ENCODE measurements at places on chromosomes 4 and X.

- DNase-seq, result no peak
Observed at GRCh38 chr4:38102957-38103588, 142.9 kb downstream of the PTTG2 start.

GRCh38 chr4:153522802-153523094, 56.6 kb downstream of the TMEM131L start:
- DNase-seq, result no peak

- no peak for DNase-seq
Observed at GRCh38 chrX:49060914-49061313, 2.1 kb downstream of the CCDC120 start.

GRCh38 chr4:182927505-182927904, 10.3 kb upstream of the DCTD start:
- DNase-seq, result no peak

- no peak for DNase-seq
Observed at GRCh38 chrX:39577985-39578869, 519.5 kb downstream of the BCOR start.

Data from hematopoietic multipotent progenitor cell treated with erythropoietin and hydrocortisone succinate and interleukin-3 and kit ligand, for 15 days (in vitro differentiated cells).